Cardiac muscle cell (in vitro differentiated cells and primary cell): ENCODE measurements at places on chromosomes 3 and 15. TPM values are rescaled to one million over a fixed set of nuclear protein-coding genes. Genes with fewer than 3 reads are reported as not detected.
A peak's percentile ranks its signal among the peaks of the same experiment; 100 is the strongest.

- DNase-seq, result no peak
These were observed 268.9 kb upstream of the LYSMD4 start for GRCh38 chr15:100002086-100002620.

DNA sequence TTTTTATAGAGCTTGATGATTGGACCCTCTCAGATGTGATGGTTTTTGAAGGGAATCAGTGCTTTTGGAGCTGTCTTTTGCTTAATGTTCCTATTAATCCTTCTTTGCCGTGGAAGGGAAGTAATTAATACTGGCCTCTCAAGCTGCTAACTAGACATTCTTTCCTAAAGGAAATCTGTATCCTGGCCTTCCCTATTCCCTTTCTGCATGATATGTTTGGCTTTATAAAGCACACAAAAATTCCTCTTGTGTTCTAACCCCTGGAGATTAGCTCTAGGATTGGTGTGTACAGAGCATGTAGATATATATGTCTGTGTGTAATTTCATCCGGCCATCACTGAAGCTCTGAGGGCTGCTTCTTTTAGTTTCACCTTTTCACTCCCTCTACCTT is 6.9 kb downstream of the ATXN7 start:
- DNase-seq, result no peak

- no peak for DNase-seq
These were observed 3.1 kb downstream of the NBEAL2 start for GRCh38 chr3:46982546-46982945.

GRCh38 chr15:81312790-81313543 is 11.0 kb downstream of the STARD5 start:
- peak; percentile 98 for DNase-seq

Gene PLOD2
- 82.1 and 84.5 TPM in 2 replicates for total RNA-seq

Gene PLA2G4E
- 0.06 TPM in 1 of 2 replicates, not detected in the other for total RNA-seq

DNA sequence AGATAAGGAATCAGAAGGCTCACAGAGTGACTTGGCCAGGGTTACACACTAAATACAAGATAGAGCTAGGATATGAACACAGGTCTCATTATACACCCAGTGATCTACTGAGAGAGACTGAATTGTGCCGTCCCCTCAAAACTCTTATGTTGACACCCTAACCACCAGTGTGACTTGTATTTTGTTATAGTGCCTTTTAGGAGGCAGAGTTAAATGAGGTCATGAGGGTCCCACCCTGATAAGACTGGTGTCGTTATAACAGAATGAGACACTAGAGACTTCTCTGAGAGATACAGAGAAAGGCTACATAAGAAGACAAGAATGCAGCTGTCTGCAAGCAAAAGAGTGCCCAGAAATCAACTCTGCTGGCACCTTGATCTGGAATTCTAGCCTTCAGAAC is 12.6 kb downstream of the KPNA1 start:
- no peak for DNase-seq

GRCh38 chr3:47337656-47338055 is 43.2 kb upstream of the PTPN23 start:
- DNase-seq, result no peak

- no peak for DNase-seq
These were observed 991.8 kb downstream of the GBE1 start for GRCh38 chr3:80769683-80770082.

DNA sequence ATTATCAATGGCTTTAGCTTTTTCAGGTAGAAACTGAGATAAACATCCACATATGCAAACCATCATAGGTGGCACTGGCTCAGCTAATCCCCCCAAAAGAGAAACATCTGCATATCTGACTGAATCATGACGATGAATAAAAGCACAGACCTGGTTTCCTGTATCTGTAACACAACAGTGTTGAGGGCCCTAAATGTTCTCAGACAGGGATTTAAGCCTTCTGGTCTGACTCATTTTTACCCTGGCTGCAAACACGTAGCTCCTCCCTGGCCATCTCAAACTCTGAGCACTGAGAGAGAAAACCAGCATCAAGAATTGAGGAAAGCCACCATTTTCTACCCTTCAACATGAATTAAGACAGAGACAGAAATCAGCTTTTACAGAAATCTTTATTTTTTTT is 35.2 kb downstream of the GLB1 start:
- peak; percentile 49 for DNase-seq

DNA sequence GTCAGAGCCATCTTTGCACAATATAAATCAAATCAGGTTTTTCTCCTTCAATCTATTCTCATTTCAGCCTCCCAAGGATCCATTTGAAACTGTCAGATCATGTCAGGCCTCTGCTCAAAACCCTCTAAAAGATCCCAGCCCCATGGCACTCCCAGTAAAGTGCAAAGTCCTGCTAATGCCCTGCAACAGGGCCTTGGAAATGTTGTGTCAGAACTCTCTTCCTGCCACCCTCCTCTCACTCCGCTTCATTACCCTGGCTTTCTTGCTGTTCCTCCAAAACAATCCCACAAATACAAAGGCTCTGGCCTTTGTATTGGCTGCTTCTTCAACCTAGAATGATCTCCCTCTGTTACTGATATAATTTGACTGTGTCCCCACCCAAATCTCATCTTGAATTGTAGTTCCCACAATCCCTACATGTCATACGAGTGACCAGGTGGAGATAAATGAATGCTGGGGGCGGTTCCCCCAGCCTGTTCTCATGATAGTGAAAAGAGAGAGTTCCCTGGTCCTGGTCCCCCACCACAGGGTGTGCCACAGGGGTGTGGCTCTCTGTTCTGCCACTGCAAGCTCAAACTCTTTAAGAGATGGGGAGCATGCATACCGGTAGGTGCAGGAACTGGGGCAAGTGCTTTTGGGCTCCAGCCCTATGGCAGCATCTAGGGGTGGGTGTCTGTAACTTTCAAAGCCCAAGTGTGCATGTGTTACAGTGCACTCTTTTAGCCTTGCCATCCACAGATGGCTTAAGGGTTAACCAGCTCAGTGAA is 22.9 kb upstream of the TRA2B start:
- no peak for DNase-seq

GRCh38 chr3:188976407-188976806 is 195.4 kb upstream of the TPRG1 start:
- DNase-seq, result no peak

GRCh38 chr3:196115678-196116083 is 33.8 kb upstream of the TFRC start:
- DNase-seq, result no peak

GRCh38 chr15:28953573-28954195 is 67.9 kb downstream of the APBA2 start:
- DNase-seq, result no peak

- no peak for DNase-seq
These were observed 33.1 kb downstream of the NBEAL2 start for GRCh38 chr3:47012342-47013230.

Gene COL6A5
- not detected in 2 replicates for total RNA-seq

- no peak for DNase-seq
These were observed 1.8 kb upstream of the TGFBR2 start for GRCh38 chr3:30604558-30604957.

- no peak for DNase-seq
These were observed 17.7 kb downstream of the ZNF662 start for GRCh38 chr3:42923606-42924005.

- peak; percentile 72 for DNase-seq
These were observed 13.5 kb upstream of the DAZL start for GRCh38 chr3:16618721-16619120.

Gene SNX33
- total RNA-seq, result 14.0 and 17.1 TPM in 2 replicates

Gene VEPH1
- total RNA-seq, result 1.1 and 2.5 TPM in 2 replicates

Gene GBE1
- total RNA-seq, result 27.2 and 44.0 TPM in 2 replicates

GRCh38 chr15:75663931-75664421 is 16.3 kb downstream of the SNX33 start:
- no peak for DNase-seq

DNA sequence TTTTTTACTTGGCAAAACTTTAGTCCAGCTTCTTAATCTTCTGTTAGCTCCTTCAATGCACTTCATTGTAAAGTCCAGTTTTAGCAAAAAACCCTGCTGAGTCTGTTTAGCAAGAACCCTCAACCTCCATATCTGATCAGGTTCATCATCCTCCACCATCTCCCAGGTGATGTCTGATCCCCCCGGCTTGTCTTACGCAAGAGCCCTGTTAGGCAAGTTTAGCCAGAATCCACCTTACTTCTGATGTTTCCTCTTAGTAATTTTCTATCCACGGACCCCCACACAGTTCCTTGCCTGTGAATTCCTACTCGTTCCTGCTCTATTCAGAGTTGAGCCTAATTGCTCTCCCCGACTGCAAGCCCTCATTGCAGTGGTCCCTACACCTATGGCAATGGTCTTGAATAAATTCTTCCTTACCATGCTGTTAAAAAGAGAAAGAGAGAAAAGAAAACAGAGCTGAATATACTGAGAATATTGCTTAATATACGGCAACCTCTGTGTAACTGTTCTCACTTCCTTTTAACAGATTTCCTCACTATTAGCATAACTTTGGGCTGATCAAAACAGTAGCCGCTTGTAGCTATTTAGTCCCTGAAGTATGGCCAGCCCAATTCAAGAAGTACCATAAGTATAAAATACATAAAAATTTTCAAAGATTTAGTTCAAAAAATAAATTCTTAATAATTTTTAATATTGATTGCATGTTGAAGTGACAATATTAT is 78.7 kb upstream of the MME start:
- no peak for DNase-seq

GRCh38 chr3:38507120-38507519 is 11.0 kb downstream of the EXOG start:
- DNase-seq, result no peak

DNA sequence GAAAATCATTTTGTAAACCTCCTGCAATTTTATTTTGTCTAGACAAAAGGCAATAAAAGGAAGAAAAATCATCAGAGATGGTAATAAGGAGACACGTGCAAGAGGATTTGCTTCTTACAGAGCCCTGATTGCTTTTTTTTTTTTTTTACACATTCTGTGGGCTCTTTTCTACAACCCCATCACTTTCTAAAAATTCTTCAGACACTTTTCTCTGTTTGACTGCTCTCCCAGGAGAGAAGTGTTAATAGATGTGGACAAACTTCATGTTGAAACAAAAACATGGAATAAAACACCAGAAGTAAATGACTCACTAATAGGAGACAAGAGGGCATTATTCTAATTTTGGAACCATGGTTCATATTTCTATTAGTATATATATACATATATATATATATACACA is 114.4 kb upstream of the TPRG1 start:
- no peak for DNase-seq
